Endothelial cell of umbilical vein (primary cell): ENCODE measurements at places on chromosomes 6 and 20. TPM values are rescaled to one million over a fixed set of nuclear protein-coding genes. Genes with fewer than 3 reads are reported as not detected.

The PRR18 gene
- total RNA-seq: not detected in 2 replicates

The ZNF165 gene
- 0.27 and 0.30 TPM in 2 replicates for total RNA-seq

The RALGAPA2 gene
- 39.7 and 46.8 TPM in 2 replicates for total RNA-seq

The ADGRB3 gene
- total RNA-seq: not detected in 2 replicates

The RIPPLY2 gene
- 0.53 TPM in 1 of 2 replicates, not detected in the other for total RNA-seq

The ACOT13 gene
- total RNA-seq: 15.3 and 24.1 TPM in 2 replicates

The ME1 gene
- 27.0 and 29.3 TPM in 2 replicates for total RNA-seq

The OPN5 gene
- not detected in 2 replicates for total RNA-seq

The PRSS16 gene
- not detected in 2 replicates for total RNA-seq

The PLEKHG1 gene
- 49.7 and 62.5 TPM in 2 replicates for total RNA-seq

The C6orf15 gene
- total RNA-seq: not detected in 2 replicates

The KIF3B gene
- total RNA-seq: 25.1 and 26.3 TPM in 2 replicates

The EPHA7 gene
- 0.09 TPM in 1 of 2 replicates, not detected in the other for total RNA-seq

The BACH2 gene
- 5.6 and 5.9 TPM in 2 replicates for total RNA-seq

The BNIP5 gene
- total RNA-seq: not detected in 2 replicates

The DEF6 gene
- 0.77 and 1.0 TPM in 2 replicates for total RNA-seq

The IRAK1BP1 gene
- 2.7 and 3.0 TPM in 2 replicates for total RNA-seq

The POU5F1 gene
- total RNA-seq: not detected in 2 replicates

The LAMA2 gene
- 0.75 and 0.99 TPM in 2 replicates for total RNA-seq

The PTCHD4 gene
- total RNA-seq: 1.9 and 2.0 TPM in 2 replicates

The SSTR4 gene
- not detected in 2 replicates for total RNA-seq

The OR2B6 gene
- not detected in 2 replicates for total RNA-seq

The SLA2 gene
- total RNA-seq: not detected in 2 replicates

The ZNF334 gene
- 0.30 and 1.6 TPM in 2 replicates for total RNA-seq

The TGM2 gene
- total RNA-seq: 708 and 868 TPM in 2 replicates

The ELOVL2 gene
- total RNA-seq: not detected in 2 replicates

The IL17A gene
- total RNA-seq: not detected in 2 replicates

The KCNK5 gene
- total RNA-seq: not detected in 2 replicates

The ANKRD66 gene
- not detected in 2 replicates for total RNA-seq

The LY6G5B gene
- 23.9 and 25.0 TPM in 2 replicates for total RNA-seq

The CLDN20 gene
- not detected in 2 replicates for total RNA-seq

The SNX9 gene
- 51.4 and 54.5 TPM in 2 replicates for total RNA-seq

The PAK5 gene
- not detected in 2 replicates for total RNA-seq

The PGC gene
- total RNA-seq: not detected in 2 replicates

The TMEM217 gene
- total RNA-seq: 6.5 and 6.8 TPM in 2 replicates

The GTSF1L gene
- not detected in 2 replicates for total RNA-seq

The HSPA1L gene
- 0.74 and 0.77 TPM in 2 replicates for total RNA-seq

The SLPI gene
- not detected in 2 replicates for total RNA-seq

The RBL1 gene
- total RNA-seq: 16.8 and 20.1 TPM in 2 replicates

The KIAA1755 gene
- 0.51 and 0.58 TPM in 2 replicates for total RNA-seq

The TRIM31 gene
- total RNA-seq: not detected in 2 replicates

The LINC00237 gene
- not detected in 2 replicates for total RNA-seq

The ENPP1 gene
- 1.4 and 1.5 TPM in 2 replicates for total RNA-seq

The CCN2 gene
- total RNA-seq: 2,488 and 2,886 TPM in 2 replicates

The SYTL3 gene
- total RNA-seq: 0.74 and 0.77 TPM in 2 replicates

The THBD gene
- total RNA-seq: 20.3 and 28.0 TPM in 2 replicates

The GCM1 gene
- total RNA-seq: not detected in 2 replicates

The ADAM33 gene
- total RNA-seq: 0.18 TPM in 1 of 2 replicates, not detected in the other

The DEFB125 gene
- not detected in 2 replicates for total RNA-seq

The SIGLEC1 gene
- not detected in 2 replicates for total RNA-seq
